ENCODE measurements at places on chromosomes 3 and 15.

GRCh38 chr3:7697548-7697947 is 804.1 kb upstream of the LMCD1 start:
- no peak for DNase-seq

- no peak for DNase-seq
Observed at GRCh38 chr3:125960456-125961288, 8.3 kb upstream of the ROPN1B start.

DNA sequence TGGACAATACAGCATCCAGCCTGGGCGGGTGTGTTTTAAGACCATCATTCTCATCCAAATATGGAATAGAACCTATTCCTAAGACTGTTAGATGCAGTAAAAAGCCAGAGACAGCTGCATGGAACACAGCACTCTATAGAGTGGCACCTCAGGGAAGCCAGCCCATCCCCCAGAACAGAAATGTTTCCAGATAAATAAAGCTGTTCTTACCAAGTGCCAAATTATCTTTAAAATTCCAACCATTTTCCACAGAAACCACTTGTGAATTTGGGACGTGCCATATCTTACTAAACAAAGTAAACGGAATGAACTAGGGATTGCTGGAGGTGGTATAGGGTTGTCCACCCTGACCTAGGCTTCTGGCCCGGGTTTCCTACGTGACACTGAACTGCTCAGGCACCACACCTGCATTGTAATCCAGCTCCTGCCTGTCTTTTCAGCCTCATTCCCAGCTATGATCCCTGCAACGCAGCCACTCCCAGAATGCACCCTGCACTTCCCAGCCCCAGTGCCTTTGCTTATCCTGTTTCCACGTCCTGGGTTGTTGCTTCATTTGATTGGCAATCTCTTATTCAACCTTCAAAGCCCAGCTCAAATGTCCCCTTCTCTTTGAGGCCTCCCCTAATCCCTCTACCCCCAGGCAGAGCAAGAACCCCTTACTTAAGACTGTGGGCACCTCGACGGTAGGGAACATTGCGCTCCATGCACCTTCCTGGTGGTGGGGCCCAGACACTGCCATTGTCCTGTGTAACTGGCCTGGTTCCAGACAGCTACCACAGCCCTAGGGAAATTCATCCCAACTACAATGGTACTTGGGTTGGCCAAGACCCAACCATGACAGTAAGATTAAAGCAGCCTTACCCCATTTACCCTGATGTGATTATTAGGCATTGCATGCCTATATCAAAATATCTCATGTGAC is 100.2 kb downstream of the IQSEC1 start:
- no peak for DNase-seq

DNA sequence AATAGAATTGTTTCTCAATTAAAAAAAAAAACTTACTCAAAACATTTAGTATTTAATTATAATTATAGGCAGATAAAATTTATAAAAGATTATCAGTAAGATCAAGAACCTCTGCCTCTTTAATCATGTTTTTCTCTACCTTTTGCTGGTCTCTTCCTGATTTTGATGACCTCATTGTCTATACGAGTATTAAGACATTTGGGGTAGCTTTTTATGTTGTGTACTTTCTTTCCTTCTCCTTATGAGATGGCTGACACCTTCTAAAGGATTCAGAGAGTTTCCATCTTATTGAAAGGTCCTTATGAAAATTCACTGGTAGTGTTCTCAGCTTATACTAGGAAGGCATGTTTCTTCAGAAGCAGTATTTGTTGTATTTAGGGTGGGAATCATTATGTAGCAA is 426.3 kb downstream of the LPP start:
- no peak for DNase-seq

DNA sequence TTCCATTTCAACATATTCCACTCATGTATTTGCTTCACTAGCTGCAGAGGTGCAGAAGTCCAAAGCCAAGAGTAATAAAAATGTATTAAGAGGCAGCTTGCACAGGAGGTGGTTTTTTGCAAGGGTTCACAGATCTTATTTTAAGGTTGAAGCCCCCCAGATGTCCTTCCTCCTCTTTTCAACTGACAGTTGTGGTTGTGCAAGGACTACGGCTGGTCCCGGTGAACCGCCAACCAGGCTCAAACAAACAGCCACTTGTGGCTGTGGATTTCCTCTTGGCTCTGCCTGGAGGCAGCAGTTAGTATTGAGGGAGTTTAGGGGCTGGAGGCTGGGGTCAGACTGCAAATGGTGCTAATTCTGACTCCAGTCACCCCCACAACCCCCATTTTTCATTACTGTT is 240.7 kb upstream of the TBC1D5 start:
- no peak for DNase-seq

DNA sequence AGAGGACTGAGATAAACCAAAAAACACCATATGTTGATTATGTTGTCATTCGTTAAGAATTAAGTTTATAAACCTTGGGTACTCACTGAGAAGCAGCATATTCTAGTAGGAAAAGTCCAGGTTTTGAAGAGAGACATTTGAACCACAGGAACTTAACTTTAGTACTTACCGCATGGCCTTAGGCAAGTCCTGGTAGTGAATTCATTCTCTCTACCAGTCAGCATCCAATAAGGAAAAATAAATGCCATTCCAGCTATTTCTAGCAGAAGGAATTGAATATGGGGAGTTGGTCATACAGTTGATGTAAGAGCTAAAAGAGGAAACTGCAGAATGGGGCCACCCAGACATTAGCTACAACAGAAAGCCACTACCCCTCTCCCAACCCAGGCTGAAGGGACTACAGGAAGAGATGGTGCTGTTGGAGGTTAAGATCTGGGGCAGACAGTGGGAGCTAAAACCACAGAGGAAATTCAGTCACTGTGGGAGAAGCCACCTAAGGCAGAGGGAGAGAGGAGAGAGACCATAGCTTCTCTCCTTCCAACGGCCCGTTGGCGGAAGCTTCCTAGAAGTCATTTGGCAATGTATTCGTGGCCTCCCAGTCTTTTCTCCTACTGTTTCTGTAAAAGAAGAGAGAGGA is 133.8 kb upstream of the RARB start:
- no peak for DNase-seq

DNA sequence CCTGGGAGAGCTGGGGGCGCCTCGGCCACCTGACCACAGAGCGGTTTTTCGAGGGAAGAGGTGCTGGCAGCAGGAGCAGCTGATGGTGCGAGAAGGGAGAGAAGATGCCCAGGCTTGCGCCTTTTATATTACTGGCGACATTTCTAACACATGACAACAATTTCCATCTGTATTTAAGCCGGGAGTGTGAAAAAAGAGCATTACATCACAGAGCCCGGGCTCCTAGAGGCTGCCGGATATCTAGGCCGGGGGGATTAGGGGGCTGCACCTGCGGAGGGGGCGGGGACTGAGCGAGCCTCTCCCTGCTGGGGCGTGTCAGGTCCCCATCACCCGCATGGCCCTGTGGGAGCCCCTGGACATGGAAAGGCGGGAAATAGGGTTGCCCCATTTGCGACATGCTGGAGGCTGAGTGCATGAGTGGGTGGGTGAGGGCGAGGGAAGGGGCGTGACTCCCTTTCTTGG is 440.7 kb downstream of the MAGI1 start:
- DNase-seq: no peak

GRCh38 chr3:168360993-168361392 is 265.3 kb upstream of the GOLIM4 start:
- DNase-seq: no peak

DNA sequence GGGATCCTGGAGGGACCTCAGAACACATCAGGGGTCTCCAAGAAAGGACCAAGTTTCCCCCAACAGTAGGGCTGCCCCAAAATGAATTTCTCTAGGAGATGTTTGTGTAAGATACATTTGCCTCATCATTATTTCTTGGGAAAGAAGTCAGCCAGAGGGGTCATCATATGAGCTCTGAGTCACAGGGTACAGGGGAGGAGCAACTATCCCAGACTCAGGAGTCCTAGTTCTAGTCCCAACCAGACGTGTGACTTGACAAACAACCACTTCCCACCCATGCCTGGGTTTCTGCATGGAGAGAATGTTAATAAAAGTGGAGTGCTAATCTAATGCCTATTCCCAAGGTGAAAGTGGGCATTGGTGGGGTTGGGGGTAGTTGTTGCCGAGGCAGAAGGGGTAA is 144.1 kb downstream of the ALDH1A2 start:
- DNase-seq: no peak

- DNase-seq: no peak
Observed at GRCh38 chr3:77328690-77329089, 288.8 kb downstream of the ROBO2 start.

DNA sequence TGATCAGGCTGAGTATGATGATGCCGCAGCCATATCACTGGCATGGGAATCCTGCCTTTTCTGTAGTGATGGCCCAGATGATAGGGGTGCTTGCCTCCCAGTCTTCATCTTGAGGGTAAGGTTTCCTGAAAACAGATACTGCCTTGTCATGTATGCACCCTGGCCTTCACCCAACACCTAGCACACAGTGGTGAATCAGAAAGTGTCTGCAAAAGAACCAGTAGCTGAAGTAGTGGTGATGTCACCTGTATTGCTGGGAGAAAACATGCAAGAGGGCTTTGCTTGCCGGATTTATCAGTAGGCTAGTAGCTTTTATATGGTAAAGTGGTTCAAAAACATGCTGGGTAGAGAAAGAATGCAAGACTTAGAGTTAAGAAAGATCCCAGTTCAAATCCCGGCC is 419.8 kb upstream of the WNT5A start:
- no peak for DNase-seq

DNA sequence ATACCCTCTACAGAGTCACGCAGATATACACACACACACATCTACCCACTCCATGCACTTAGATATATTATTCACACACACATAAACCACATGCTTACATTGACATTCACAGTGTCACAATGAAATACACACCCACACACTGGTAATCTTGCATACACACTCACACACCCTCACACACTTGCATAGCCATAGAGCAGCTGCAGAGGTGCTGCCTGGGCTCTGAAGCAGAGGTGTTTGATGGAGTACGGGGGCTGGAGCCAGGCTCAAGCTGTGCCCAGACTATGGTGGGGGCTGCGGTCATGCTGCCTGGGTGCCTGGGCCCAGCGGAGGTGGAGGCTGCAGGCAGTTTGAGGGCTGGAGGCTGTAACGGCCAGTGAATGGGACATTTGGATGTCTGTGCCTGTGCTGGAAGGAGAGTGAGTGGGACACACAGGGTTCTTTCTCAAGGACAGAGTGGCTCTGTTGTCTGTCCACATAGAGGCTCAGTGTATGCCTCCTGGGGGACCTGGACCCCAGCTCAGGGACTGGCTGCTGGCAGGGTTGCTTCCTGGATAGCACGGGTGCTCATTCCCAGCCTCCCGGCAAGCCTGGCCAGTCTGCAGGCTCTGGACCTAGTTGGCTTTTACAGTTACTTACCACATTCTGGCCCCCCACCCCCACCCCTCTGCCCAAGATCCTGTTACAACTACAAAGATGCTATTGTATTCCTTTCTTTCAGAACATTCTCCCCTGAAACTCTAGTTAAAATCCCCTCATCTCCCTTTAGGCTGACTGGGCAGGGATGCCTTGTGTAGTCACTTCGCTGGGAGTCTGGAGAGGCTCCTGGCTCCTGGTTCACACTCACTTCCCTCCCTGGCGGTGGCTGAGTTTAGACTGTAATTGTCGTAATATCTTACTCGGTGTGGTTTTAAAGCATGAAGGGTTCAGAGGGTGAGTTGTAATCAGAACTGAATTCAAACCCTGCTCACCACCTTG is 12.5 kb downstream of the GASK1A start:
- no peak for DNase-seq

- DNase-seq: no peak
Observed at GRCh38 chr3:185176750-185177359, 24.0 kb upstream of the C3orf70 start.

DNA sequence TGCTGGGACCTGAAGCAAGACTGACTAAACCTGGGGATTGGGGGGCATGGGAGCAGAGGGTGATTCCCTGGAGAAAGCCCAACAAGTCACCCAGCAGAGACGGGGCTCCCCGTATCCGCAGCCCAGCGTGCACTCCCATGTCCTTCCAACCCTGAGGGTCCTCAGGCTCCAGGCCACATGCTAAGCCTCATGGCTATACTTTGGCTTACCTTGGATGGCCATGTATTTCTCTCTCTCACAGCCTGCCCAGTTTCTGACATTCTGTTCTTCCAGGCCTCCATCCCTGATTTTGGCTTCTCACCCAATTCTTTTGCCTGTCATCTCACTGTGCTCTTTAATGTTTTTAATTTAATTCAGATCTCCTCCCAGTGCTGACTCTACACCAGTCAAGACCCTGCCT is 126.8 kb upstream of the CTDSPL start:
- no peak for DNase-seq

DNA sequence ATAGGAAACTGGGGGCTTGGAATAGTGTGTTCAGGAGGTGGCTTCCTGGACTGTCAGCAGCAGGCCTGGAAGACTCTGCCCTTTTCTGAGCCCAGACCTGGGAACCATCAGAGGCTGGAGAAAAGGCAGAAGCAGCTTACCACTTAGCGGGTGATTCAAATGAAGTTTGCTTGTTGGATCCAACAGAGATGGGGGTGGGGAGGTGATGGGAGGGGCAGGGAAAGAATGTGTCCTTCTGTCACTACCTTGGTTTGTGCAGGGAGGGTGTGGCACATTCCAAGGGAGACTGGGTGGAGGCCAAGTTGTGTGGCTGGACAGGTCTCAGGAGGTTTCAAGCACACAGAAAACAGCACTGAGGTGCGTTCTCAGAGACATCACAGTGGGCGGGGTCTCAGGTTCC is 58.8 kb downstream of the TRAK1 start:
- no peak for DNase-seq

DNA sequence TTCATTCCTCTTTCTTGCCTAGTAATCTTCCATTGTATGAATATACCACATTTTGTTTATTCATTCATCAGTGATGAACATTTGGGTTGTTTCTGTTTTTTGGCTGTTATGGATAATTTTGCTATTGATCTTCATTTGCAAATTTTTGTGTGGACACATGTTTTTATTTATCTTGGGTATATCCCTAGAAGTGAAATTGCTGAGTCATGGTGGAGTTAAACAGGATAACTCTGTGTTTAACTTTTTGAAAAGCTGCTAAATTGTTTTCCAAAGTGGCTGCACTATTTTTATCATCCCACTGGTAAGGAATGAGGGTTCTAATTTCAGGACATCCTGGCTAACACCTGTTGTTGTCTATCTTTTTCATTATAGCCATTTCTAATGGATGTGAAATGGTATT is 74.6 kb upstream of the ARL6 start:
- DNase-seq: no peak

DNA sequence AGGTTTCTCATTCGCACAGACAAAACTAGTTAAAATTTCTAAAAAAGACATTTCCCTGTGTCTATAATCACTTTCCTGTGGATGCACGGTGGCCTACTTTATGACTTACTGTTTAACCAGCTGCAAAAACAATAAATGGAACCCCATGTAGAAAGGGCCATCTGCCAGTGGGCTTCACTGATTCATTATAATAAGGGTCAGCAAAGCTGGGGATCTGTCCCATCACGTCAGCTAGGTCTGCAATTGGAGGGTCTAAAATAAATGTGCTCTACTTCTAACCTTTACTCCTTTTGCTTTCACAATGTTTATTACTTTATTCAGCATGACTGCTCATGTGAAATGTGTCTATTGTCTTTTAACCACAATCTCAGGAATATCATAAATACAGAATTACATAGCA is 43.1 kb upstream of the NMD3 start:
- DNase-seq: no peak

DNA sequence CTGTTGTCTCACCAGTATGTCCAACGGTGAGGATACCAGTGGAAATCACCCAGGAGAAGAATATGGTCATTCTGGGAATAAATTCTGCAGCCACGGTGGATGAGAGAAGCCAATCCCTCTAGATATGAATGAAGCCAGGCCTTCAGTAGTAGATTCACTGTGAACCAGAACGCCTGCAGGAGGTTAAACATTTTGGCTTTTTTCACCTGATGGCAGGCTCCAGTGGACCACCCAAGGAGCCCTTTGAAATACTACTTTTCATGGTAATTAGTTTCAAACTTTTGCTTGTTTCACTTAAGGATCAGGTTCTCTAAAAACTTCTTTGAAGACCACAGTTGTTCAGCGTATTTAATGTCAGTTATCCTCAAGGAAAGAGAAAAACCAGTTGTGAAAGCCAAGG is 353.4 kb downstream of the RORA start:
- no peak for DNase-seq

Measured in activated naive CD4-positive, alpha-beta T cell (primary cell).